ENCODE measurements at places on chromosomes 12 and 14.

DNA sequence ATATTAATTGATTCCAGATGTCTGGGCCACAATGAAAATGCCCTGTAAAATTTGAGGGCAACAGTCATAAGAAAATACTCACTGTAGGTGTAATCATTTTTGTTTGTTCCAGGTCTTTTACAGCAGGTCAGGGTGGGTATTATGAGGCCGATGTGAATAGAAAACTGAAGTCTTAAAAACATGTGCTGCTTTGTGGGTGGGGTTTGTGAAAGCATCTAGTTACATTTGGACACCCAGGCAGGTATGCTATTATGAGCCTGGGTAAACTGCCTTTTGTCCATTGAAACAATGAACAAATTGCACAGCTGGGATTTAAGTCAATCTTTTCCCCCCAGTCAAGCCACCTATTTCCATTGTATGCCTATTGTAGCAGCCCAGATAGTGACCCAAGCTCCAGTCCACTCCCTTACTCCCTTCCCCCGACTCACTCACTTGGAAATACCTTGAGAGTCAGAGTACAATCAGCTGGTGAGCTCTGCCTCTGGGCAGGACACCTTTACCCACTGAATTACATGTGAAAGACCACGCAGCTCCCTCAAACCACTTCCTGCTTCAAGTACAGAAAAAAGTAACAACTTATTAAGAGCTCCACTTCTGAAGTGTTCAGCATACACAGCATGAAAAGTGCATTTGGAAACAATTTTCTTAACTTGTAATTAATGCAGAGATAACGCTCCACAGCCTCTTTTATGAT lies 1.8 kb downstream of the IGF1 start:
- DNase-seq, result no peak

- DNase-seq, result no peak
Observed at GRCh38 chr12:91178781-91179180, 3.8 kb downstream of the DCN start.

- no peak for DNase-seq
Observed at GRCh38 chr12:49985981-49986380, 13.2 kb downstream of the AQP6 start.

GRCh38 chr12:124484526-124484953 lies 82.9 kb downstream of the NCOR2 start:
- DNase-seq, result no peak

GRCh38 chr14:41016213-41016612 lies 590.5 kb upstream of the LRFN5 start:
- no peak for DNase-seq

DNA sequence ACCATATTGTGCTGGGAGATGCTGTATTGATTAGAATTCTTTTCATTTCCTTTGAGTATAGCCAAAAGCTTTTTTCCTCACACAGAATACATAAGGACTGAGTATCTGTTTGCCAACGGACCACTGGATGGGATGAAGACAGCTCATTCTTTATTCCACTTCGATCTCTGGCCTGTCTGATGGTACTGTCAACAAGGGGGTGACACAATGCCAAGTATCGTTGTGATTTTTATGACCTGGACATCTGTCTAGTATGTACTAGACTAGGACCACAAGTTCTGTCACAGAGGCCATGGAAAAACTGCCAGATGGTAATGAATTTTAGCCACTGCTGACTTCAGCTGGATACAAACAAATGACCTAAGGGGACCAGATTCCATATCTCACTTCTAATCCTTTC lies 502.7 kb downstream of the SOX5 start:
- DNase-seq, result no peak

DNA sequence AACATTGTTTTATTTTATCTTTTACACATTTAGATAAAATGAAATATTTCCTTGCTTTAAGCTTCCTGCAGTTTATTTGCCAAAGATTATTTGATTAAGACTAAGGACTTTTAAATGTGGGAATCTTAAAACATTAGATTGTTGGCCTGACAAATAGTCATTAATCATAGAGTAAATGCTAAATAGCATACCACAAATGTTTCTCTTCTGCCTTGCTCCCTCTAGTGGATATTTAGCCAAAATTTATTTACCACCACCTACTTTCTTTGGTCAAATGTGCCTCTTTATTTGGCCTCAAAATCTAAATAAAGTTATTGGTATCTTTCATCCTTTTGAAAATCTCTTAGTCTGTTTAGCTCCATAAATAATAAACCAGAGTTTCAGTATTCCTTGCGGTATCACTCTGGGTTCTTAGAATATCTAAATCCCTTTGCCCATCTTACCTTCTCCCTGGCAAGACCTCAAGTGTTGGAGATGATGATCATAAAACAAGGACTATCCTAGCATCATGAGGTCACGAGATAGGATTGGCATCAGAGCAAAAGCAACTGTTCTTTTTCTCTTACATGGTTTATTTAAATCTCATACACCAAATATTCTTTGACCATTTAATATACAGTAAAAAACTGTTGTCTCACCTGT lies 150.6 kb upstream of the AEBP2 start:
- DNase-seq, result no peak

DNA sequence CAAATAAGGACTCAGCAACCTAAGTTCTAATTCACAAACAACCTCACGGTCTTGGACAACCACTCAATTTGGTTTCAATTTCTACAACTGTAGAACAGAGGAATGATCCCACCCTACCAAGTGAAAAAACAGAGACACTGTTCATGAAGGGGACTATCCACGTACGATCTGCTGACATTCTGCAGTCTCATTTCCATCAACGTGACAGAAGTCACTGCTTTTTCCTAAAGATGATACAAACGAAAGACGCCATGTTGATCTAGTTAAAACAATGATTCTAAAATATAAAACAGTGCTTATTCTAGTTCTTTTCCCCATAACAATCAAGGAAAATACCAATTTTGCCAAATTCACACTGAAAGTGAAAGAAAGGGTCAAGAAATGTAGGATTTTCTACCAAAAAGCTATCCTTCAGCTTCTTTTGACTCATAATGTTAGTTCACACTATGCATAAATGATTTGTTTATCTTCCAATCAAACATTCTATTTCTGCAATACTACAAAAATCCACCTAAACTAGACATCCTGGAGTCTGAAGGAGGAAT lies 38.1 kb downstream of the CORO1C start:
- no peak for DNase-seq

GRCh38 chr12:111247083-111247783 lies 121.7 kb downstream of the PHETA1 start:
- DNase-seq, result no peak

- DNase-seq, result no peak
Observed at GRCh38 chr12:45553204-45553603, 176.3 kb upstream of the ARID2 start.
